AG04450 (cell line): ENCODE measurements at places on chromosomes 5 and 9. TPM values are rescaled to one million over a fixed set of nuclear protein-coding genes. Genes with fewer than 3 reads are reported as not detected.

Gene CDC25C
- polyA plus RNA-seq: 3.2 and 4.8 TPM in 2 replicates

Gene GDNF
- 2.2 and 2.8 TPM in 2 replicates for polyA plus RNA-seq

GRCh38 chr5:39118638-39119037, 44.4 kb upstream of the RICTOR start:
- no peak for DNase-seq

DNA sequence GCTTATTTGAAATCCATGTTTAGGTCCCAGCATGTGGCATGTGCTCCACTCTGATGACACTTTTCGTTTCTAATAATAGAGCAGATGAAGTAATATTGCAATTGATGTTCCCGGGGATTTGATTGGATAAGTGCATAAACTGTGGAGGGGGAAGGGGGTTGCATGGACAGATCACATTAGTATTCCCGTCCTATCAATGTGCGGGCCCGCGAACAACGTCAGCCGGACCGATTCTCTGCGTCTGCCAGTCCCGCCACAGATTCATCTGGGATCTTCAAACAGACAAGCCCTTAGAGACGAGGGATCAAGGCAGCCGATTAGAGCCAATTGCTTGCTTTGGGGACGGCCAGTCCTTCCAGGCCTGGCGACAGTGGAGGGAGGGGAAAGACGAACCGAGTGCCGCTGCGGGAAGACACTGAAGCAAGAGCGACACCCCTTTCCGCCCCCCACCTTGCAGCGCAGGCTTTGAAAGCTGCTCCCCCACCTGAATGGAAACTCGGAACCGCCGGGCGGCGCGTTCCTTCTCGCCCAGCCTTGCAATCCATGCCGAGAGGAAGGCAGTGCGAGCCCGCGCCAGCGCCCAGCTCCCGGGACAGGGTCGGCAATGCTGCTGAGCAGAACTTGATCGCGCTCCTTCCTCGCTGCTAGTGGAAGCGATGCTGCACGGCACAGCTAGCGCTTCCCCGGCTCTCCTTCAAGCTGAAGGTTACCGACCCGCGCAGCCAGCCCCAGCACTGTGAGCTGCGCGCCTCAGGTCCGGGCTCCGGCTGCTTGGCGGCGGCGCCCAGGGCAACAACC, at the start of gene RGS7BP:
Gene RGS7BP (plus strand): TSS at position 247 of the 798 bp plus-strand sequence. CDS start 610 bp downstream, outside the sequence.
- DNase-seq: no peak

DNA sequence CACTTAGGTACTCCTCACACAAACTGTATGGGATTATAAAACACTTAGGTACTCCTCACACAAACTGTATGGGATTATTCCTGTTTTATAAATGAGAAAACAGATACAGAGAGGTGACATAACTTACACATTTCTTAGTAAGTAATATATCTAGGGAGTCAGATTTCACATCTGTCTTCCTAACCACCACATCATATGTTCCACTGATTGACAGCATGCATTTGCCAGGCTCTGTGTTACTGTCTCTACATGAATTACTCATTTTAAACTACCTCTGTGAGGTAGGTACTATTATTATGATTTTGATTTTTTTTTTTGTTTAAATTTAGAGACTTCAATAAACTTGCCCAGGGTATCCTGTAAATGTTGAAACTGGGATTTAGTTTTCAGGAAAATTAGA, 232.7 kb downstream of the CCDC171 start:
- no peak for DNase-seq

DNA sequence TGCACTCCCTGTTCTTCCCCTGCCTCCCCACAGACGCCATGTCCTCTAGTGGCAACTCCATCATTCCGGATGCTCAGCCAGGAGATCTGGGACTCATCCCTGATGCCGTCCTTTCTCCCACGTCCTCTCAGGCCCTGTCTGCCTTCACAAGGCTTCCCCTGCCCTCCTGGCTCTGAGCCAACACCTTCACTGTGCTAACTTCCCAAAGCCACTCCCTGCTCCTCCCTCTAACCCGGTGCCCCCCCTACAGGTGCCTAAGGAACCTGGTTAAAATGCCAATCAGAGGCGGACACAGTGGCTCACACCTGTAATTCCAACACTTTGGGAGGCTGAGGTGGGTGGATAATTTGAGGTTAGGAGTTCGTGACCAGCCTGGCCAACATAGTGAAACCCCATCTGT, 67.6 kb downstream of the LMX1B start:
- no peak for DNase-seq

Gene DCTN4
- polyA plus RNA-seq: 54.6 and 61.1 TPM in 2 replicates

DNA sequence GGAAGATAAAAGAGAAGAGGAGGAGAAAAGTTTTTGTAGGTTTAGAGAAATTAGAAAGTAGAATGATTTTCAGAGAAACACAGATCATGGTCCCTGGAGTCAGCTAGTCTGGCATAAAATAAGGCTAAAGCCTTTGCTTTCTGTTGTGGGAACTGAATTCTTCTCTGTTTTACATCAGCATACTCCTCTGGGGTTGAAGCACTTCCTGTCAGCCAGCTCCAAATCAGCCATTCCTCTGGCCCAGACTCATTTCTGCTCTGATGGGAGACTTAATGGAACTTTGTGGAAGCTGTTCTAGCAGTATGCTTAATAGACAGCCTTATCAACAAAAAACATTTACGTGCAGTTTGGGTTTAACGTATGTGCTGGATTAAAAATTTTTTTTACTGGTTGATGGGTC, 143.2 kb downstream of the HMHB1 start:
- no peak for DNase-seq

Gene CHSY3
- 0.43 and 0.67 TPM in 2 replicates for polyA plus RNA-seq

DNA sequence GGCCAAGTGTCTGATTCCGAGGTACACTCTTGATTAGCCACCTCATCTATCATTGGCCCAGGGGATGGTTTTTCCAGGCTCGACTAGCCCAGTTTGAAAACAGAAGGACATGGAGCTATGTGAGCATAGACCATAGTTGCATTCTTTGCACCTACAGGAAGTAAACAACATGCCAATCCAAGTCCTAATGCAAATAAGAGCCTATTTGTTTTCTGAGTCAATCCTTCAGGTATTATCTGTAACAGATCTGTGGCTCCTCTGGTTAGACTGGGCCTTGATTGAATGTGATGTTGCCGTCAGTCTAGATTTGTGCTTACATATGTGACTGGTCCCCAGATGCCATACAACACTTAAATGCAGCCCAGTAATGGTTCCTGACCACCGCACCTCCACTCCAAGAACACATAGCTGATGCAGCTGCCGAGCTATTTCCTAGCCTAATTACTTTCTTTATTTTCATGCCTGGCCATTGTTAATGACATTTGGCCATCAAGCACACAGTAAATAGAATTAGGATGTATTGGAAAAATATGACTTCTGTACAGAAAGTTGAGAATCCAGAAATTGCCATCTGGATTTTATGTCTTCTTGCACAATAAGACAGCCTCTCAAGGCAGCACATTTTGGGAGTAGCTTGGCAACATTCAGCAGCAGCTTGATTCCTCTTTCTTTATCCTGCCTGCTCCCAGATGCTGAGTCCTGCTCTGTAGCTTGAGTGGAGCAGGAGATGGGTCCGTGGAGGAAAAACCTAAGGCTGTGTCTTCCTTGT, 29.5 kb upstream of the ARHGAP26 start:
- DNase-seq: no peak

DNA sequence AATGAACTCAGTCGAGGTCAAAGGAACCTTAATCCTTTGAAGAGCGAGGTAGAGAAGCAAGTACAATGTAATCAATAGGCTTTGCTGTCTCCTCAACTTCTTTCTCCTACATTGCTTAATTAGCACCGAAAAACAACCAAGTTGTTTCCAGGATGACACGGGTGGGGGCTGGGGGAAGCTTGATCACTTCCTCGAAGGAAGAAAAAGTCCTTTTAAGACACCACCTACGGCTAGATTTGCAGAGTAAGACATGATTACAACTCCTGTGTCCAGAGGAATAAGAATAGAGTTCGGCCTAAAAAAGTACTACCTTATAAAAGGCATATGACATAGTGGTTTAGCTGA, 811 bp upstream of the ARRDC3 start:
- DNase-seq: no peak

Gene MELK
- 13.0 and 19.2 TPM in 2 replicates for polyA plus RNA-seq

Gene FCN1
- not detected in 2 replicates for polyA plus RNA-seq

DNA sequence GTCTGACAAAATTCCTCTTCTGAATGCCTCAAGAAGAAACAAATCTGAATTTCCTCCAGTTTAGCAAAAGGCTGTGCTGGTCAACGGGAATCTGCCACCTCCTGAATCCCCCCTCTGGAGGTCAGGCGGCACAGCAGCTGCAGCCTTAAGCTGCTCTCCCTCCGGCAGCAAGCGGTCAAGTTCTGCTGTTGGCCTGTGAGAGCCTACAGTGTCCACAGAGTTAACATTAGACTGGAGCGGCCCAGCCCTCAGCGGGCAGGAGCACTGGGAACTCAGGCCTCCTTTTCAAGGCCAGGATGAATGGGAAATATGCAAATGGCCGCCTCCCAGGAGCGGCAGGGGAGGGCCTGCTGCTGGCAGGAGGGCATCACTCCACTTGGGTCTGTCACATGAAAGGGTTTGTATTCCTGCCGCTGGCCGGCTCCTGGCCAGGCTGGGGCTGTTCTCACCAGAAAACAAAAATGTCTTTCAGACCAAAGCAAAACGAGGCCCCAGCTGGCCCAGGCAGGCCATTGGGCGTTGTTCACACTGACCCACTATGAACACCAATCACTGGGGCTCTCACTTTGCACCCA, 8.2 kb downstream of the ACSL6 start:
- no peak for DNase-seq

Gene ANXA6
- 502 and 538 TPM in 2 replicates for polyA plus RNA-seq

Gene PANK3
- 17.3 and 20.2 TPM in 2 replicates for polyA plus RNA-seq

DNA sequence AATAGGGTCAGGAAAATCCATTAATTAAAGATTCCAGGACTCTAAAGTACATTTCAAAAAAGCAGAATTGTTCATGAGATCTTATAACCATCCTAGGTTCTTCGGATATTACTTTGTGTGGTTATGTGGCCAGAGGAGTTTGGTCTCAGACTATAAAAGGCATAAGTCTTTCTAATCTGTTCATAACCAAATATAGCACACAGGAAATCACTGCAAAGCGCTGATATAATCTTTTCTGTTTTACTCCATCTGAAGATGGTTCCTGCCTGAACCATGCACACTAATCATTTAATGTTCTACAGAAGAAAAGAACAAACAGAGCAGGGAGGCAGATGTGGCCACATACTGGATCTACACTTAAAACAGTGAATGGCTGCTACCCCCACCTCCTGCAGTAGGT, 182.8 kb downstream of the SEMA5A start:
- no peak for DNase-seq

DNA sequence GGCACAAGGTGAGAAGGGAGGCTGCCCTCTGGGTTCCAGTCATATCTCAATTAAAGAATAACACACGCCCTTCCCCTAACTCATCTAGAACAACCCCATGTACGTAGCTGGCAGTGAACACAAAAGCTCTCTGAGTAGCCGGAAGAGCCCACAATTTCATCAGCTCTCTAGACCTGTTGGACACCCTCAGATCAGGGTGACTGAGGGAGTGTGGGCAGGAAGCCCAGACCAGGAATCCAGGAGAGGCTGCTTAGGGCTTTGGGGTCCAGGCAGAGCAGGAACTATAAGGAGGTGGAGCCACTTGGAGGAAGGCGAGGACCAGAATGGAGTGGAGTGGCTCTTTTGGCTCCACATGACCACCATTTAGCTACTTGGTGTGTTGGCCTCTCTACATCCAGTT, 237.4 kb downstream of the NR3C1 start:
- DNase-seq: no peak

DNA sequence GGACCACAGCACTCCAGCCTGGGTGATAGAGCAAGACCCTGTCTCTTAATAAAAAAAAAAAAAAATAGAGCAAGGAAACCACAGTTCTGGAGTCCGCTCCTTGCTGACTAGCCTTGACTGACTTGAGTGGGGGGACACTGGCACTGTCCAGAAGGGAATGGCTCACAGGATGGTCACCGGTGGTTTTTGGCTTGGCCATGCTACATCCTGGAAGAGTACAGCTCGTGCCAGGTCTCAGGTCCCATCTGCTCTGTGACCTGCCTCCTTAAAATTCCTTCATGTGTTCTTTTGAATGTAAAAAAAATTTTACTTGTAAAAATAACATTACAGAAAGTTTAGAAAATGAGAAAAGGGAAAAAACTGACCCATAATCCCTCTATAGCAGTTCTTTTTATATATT, 5.6 kb downstream of the NANS start:
- DNase-seq: no peak

DNA sequence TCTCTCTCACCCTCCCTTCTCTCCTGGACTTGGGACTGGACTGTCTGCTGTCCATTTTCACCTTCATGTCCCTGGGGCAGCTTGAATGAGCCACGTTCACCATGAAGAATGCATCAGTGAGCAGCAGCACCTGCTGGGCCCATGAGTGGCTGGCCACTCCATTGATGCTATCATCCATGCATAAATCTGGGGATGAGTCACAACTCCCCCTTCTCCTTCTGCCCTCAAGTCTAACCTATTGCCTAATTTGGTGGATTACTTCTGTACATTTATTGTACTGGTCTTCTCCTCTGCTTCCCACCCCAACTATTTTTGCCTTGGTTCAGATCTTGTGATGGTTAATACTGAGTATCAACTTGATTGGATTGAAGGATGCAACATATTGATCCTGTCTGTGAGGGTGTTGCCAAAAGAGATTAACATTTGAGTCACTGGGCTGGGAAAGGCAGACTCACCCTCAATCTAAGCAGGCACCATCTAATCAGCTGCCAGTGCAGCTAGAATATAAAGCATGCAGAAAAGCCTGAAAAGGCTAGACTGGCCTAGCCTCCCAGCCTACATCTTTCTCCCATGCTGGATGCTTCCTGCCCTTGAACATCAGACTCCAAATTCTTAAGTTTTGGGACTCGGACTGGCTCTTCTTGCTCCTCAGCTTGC, 46.7 kb downstream of the GDNF start:
- peak; percentile 53 for DNase-seq

DNA sequence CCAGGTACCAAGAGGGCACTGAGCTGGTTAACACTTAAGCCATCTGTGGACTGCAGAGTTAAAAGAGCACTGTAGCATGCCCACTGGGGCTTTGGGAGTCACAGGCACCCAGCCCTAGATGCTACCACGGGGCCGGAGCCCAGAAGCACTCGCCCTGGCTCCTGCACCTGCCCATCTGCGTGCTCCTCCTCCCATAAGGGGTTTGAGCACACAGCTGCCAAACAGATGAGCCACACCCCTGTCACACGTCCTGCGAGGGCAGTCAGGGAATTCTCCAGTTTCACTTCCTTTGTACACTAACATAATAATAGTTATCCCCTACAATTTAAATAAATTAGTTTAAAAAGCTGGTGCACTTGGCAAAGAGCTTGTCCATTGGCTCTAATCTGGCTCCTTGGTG, 4.5 kb upstream of the PCA3 start:
- DNase-seq: no peak

- no peak for DNase-seq
Measured at GRCh38 chr5:90939211-90939610, 380.6 kb downstream of the ADGRV1 start.

Gene TMEFF1
- polyA plus RNA-seq: 0.32 and 0.45 TPM in 2 replicates

Gene PCDHGA6
- 4.7 and 4.8 TPM in 2 replicates for polyA plus RNA-seq

DNA sequence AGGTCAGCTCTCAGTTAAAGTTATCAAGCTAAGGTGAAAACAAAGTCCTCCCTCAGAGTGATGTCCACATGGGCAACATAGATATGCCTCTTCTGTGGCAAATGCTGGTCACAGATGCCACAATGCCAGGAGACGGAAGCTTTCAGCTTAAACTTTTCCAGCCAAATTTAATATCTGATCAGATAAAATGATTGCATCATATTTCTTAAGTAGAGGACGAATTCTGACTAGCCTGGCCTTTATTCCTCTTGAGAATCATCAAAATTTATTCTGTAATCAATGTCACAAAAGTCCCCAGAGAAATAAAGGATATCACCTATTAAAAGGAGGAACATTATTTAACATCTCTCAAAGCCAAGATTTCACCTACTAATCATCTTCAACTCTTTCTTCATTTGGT, 161.9 kb downstream of the MARCHF11 start:
- no peak for DNase-seq

- DNase-seq: no peak
Measured at GRCh38 chr9:97854696-97855485, 1.9 kb downstream of the FOXE1 start.
